Umbilical cord (tissue), 2 donors: ENCODE measurements at places on chromosomes 12 and 14.

DNA sequence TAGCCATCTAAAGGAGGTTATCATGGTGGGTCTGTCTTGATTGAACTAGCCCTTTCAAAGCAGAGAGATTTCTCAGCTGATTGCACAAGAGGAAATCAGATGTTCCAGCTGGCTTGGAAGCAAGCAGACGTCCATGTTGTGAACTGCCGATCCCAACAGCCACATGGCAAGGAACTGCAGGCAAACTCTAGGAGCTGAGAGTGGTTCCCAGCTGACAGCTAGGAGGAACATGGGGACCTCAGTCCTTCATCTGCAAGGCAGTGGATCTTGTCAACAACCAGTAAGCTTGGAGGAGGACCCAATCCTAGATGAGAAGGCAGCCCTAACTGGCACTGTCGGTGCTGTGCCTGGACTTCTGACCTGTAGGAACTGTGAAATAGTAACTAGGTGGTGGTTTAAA is 7.7 kb downstream of the ACVR1B start:
- DNase-seq, result no peak

GRCh38 chr12:112979041-112979680 is 842 bp downstream of the OAS2 start:
- no peak for DNase-seq

GRCh38 chr12:78119351-78119918 is 288.7 kb downstream of the NAV3 start:
- DNase-seq, result no peak

- no peak for DNase-seq
These were observed 1.1 kb downstream of the SP1 start for GRCh38 chr12:53380794-53381730.

DNA sequence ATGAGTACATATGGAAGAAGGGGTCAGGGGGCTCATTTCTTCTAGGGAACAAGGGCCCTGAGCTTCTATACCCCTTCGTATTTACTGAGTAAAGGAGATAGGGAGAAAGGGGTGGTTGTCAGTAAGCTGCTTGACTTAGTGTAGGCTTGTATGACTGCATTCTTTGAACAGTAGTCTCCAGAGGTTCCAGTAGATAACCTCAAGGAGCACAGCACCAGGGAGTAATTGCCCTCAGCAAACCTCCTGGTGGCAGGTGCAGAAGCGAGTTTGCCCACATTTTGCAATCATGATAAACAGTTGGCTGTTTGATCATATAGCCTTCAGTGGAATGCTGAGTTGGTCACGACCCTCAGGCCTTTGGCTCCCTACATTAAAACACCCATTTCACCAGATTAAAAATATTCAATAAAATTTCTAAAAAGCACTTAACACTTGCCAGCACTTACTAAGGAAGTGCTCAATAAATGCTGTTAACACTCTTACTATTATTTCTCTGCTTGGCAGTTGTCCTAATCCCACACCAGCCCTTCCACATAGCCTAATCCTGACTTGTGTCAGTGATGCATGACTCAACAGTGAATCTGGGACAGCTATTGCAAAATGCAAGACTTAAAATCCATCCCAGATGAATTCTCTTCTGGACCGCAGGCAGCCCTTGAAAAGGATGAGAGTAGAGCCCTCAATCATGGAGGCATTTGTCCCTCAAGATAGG is 3.7 kb upstream of the DHRS4L2 start:
- DNase-seq, result peak; percentile 94

- DNase-seq, result no peak
These were observed 536 bp upstream of the TUNAR start for GRCh38 chr14:95875831-95876760.

- peak; percentile 66 for DNase-seq
These were observed 1.9 kb downstream of the DUSP16 start for GRCh38 chr12:12560587-12561370.

GRCh38 chr12:123905319-123905925 is 67.2 kb downstream of the CCDC92 start:
- DNase-seq, result peak; percentile 61

GRCh38 chr12:12734054-12734453 is 16.9 kb downstream of the CDKN1B start:
- no peak for DNase-seq
